ENCODE measurements at places on chromosomes 6 and 20. TPM values are rescaled to one million over a fixed set of nuclear protein-coding genes. Genes with fewer than 3 reads are reported as not detected.

The TP53TG5 gene
- total RNA-seq: 0.09 TPM

The RSPO4 gene
- total RNA-seq: not detected

The VWA7 gene
- total RNA-seq: 4.9 TPM

The PKHD1 gene
- not detected for total RNA-seq

The DNAH8 gene
- 0.02 TPM for total RNA-seq

The ADGB gene
- not detected for total RNA-seq

The MLN gene
- not detected for total RNA-seq

The BPIFA1 gene
- total RNA-seq: not detected

The CD2AP gene
- total RNA-seq: 30.8 TPM

The IRAK1BP1 gene
- 3.7 TPM for total RNA-seq
